HAP-1 (cell line): ENCODE measurements at places on chromosomes 4 and X.

- DNase-seq = no peak
Observed at GRCh38 chrX:56397636-56398035, 165.5 kb downstream of the KLF8 start.

- no peak for DNase-seq
Observed at GRCh38 chrX:55213381-55213780, 6.8 kb upstream of the PAGE5 start.

GRCh38 chr4:53601251-53601764, 10.0 kb upstream of the LNX1 start:
- peak; percentile 8 for DNase-seq

- peak; percentile 65 for DNase-seq
Observed at GRCh38 chr4:15882675-15883086, 55.9 kb downstream of the FGFBP1 start.

- DNase-seq = no peak
Observed at GRCh38 chr4:152606753-152607152, 70.9 kb upstream of the FBXW7 start.

GRCh38 chrX:136423724-136424123, 64.0 kb upstream of the BRS3 start:
- DNase-seq = no peak

DNA sequence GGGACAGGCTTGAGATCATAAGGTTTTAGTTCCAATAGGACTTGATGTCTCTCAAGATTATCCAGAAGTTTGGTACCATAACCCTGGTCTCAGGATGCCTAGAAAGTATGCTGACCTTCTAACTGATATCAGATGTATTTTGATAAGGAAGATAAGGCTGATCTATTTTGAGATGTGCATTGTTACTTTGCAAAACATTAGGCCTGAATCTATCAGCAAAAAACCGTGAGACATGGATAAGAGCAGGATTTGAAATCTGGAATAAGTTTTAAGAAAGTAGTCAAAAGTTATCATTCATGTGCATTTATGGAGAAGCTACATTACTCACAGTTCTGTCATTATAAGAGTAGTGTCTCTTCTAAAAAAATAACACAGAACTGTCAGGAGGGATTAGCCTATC, 467.1 kb upstream of the HS3ST1 start:
- no peak for DNase-seq

DNA sequence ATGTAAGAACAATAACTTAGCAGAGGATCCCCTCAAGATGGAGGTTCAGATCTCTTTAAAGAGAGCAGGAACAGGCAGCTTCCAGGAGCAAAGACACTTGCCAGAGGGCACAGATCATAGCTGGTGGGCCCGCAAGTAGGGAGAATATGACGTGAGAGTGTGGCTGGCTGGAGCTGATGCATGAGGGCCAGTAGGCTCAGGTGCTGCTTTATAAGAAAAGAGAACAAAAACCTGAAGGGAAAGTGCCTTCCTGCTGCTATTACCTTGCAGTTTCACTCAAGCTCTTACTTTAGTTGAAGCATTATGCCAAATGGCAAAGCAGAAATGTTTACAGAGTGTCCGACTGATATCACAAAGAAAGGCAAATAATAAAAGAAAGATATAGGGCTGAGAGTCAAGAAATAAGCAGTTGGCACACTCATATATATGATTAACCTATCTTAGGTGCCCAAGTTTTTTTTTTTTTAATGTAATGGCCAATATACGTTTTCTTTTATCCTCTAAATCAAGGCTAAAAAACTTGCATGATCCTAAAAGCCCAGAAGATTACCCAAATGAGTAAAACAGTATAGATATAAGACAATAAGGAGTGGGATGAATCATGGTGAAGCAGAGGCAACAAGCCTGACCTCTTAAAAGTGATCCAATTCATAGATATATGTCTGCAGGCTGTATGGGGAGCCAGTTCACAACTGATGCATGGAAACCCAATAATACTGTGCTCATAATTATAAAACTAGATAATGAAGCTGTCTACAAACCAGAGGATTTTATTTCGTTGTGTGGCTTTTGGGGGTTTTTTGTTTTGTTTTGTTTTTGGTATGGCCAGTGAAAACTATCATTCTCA, 12.6 kb downstream of the NR0B1 start:
- no peak for DNase-seq
